Jurkat, Clone E6-1 (cell line): ENCODE measurements at places on chromosomes 5 and 9.

GRCh38 chr5:163645421-163646416, 140.3 kb downstream of the MAT2B start:
- DNase-seq = no peak

DNA sequence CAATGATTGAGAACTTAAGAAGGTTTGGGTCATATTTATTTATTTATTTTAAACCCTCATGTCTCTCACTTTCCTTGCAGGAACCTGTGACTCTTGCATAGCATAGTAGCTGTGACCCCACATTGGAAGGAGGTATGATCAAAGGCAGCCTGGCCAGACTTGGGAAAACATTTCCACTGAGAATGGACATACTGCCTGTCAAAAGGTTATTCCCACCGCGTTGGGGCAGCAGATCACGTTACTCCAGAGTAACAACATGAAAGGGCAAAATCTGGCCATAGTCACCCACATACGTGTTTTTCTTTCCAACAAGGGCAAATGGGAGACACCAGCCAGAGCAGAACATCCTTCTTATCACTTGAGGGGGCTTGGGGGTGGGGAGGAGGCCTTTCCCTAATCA, 95.7 kb downstream of the ARL15 start:
- DNase-seq = no peak

GRCh38 chr9:101311758-101312420, 72.9 kb downstream of the BAAT start:
- peak; percentile 86 for DNase-seq

DNA sequence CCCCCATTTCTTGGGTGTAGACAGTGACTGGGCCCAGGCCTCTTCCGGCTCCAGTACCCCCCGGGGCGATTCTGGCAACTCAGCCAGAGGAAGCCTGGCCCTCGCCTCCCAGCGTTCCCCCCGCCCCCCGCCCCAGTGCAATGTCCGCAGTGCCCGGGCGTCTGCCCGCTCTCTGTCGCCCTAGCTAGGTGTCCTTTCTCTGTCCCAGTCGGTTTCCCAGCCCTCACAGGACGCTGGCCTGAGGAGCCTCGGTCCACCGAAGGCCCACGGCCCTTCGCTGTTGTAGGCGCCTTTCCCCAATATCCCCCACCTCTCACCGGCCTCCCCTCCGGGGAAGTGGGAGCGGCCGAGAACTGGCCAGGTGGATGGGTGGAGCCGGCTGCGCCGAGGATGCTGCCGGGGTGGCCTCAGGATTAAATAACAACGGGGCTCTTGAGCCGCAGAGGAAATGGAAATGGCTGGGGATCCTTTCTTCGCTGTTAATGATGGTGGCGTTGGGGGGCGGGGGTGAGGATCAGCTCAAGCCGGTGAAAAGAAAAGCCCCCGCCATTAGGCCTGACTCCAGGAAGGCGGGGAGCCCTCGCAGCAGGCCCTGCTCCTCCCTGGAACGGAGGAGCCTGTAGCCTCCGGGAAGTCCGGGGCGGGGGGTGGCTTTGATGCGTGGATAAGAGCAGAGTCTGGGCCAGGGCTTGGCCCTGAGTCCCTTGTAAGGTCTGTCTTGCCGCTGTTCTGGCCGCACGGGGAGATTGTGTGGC, 1.1 kb upstream of the SPRY4 start:
- no peak for DNase-seq

- no peak for DNase-seq
These were observed 7.6 kb upstream of the DNAJA1 start for GRCh38 chr9:33017283-33018041.

- DNase-seq = no peak
These were observed 119.0 kb downstream of the ENTREP1 start for GRCh38 chr9:69444021-69444420.

- no peak for DNase-seq
These were observed 56.4 kb downstream of the SCAMP1 start for GRCh38 chr5:78416677-78417425.

DNA sequence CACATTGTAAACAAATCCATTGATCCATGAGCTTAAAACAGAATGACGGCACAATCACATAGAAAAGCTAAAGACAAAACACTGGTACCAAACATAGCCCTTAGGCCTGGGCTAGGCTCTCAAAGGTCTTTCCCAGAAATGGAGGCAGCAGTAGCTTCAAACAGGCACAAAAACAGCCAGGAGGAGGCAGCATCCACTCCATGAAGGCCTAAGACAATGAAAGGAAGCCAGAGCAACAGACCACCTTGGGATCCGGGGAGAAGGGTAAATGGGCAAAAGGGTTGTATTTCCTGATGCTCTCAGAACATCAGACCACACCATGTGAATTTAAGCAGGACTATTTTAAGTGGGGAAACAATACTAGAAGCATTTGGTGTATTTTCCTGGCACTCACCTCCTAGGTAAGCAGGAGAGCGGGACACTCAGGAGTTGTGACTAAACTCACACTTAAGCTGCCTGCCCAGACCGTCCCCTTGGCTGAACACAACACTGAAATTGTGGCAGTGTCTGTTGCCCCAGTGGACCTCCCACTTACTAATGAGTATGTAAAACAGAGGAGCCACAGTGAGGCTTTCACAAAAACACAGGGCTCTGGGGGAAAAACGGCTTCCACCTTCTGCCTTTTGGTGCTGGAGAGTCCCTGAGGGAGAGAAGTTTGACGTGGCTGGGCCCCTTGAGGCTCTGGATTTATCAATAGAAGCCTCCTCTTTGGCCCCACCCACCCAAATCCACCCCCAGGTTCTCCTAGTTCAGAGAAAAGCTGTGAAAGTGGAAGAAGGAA, 11.9 kb downstream of the GNPDA1 start:
- no peak for DNase-seq

DNA sequence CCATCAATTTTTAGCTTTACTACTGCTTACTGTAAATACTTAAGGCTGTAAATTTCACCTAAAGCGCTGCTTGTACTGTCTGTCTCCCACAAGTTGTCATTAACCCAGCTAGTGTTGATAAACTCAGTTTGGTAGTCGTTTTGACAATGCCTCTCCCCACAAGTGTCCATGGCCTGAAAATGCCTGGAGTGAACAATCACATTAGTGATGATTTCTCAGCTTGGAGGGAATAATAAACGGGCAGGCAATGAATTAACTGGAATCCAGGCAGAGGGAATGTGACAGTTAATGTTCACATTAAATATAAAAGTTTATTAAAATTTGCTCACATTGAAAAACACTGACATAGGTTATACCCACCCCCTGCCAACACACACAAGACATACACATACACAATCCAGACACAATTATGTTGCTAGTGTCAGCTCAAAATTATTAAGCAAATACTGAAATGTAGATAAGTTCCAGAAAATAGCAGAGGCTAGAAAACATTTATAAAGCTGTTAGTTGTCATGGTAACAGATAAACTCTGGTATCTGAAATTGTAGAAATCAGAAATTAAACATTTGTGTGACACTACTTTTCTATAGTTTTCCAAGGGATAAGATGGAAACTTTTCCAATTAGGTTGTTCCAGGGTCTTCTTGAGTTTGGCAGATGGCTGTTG, 341.9 kb downstream of the DIRAS2 start:
- no peak for DNase-seq

- no peak for DNase-seq
These were observed 26.2 kb upstream of the LMX1B start for GRCh38 chr9:126587187-126588185.

DNA sequence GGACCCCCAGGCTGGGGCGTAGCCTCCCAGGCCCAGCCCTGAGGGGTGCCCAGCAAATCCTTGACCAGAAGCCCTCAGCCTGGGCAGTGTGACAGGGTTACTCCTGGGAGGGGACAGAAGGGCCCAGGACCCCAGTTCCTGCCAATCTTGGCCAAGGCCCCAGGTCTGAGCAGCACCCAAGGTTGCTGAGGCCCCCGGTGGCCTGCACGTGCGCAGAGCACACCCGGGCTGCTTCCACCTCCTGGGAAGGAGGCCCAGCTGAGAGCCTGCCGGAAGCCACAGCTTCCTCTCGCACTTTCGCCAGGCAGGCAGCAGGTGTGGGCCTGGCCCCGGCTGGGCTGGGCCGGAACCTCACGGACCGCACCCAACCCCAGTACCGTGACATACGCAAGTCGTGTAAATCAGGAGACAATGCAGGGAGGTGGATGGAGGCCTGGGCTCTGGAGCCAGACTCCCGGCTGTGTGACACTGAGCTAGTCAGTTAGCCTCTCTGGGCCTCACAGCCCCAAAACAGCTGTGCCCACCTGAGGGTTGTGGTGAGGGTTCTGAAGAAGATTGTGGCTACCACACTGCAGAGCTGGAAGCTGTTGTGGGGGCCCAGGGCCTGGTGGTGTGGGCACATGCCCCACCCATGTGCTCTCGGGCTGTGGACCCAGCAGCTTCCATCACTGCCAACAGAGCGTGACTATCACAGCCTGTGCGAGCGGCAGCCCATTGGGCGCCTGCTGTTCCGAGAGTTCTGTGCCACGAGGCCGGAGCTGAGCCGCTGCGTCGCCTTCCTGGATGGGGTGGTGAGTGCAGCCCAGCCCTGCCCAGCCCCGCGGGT, 5.1 kb downstream of the GRK6 start:
- peak; percentile 93 for DNase-seq

GRCh38 chr5:143248822-143249579, 154.5 kb downstream of the NR3C1 start:
- no peak for DNase-seq

DNA sequence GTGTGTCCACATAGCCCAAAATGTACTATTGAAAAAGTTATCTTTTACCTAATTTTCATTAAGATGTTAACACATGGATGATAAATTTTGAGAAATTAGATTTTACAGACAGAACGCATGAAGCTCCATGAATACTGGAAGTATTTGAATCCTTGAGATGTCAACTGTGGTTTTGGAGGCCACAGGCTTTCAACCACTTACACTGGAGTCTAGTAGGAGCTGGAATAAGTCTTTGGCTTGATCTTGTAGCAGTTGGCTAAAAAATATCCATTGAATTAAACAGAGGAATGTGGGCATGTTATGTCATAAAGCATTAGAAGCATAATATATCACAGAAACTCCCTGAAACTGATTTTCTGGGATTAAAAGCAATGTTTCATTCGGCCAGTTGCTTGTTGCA, 52.9 kb downstream of the CAMK4 start:
- no peak for DNase-seq

DNA sequence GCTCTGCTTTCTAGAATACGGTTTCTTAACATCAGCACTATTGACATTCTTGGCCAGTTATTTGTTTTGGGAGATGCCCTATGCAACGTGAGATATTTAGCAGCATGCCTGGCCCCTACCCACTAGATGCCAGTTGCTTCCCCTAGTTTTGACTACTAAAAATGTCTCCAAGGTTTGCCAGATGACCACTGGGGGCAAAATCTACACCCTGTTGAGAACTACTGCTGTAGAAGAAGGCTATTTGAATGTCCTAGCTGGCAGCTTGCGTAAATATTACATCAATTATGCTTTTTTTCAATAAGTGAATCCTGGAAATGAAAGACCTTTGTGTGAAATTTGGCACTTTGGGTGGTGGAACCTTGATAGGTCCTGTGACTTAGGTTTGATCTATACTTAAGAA, 5.0 kb downstream of the NCBP1 start:
- DNase-seq = no peak

- no peak for DNase-seq
These were observed 1942.4 kb upstream of the WWC1 start for GRCh38 chr5:166349046-166349445.

DNA sequence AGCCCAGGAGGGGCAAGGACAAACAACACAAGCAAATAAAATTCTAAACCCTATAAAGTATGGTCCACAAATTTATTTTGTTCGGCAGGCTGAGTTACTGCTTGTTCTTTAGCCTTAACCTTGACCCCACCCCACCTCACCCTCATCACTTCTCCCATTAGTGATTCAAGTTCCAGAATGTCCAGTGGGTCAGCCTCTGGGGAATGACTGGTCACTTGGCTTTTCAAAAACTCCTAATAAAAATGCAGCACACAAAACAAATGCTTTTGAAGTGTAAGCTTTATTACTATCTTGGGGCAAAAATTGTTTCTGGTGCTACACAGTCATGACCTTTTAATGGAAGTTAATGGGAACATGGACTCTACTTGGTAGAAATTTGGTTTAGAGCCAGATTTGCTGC, 142.1 kb downstream of the MPDZ start:
- DNase-seq = no peak

GRCh38 chr5:76787237-76787636, 31.6 kb upstream of the F2RL1 start:
- DNase-seq = peak; percentile 28

GRCh38 chr5:27682600-27682999, 644.2 kb upstream of the CDH9 start:
- peak; percentile 19 for DNase-seq

DNA sequence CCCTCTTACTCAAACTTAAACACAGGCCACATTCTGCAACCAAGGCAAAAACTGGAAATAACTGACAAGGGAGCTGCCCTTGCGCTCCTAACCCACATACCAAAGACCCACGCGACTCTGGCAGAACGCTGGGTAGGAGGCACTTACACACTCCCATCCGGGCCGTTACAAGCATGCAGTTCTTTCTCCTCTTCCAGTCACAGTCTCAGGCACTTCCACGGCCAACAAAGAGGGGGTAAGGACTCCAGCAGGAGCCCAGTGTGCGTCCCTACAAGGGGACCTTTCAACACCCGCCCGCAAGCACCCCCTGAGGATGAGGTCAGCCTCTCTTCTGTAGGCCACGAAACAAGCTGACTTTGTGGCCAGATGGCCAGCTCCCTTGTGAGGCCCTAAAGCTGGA, 57.4 kb downstream of the SERINC5 start:
- DNase-seq = no peak

DNA sequence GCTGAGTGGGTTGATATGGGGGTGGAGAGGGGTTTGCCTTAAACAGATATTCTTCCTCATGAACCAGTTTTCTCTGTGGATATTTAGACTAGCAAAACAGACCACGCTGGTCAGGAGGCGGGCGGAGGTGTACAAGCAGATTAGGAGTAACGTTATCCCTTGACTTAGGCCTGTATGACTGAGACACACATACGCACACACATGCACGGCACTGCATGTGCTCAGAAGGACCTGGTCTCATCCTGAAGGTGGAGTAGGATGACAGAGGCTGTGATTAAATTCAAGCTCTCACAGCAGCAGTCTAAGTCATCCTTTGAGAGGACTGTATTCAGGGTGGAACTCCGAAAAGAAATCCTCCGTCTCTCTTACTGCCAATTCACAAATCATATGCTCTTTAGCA, 209.7 kb downstream of the DIRAS2 start:
- no peak for DNase-seq

- peak; percentile 35 for DNase-seq
These were observed 50.8 kb downstream of the ALDH7A1 start for GRCh38 chr5:126544087-126544740.

GRCh38 chr9:38434365-38434764, 10.1 kb upstream of the IGFBPL1 start:
- DNase-seq = no peak

DNA sequence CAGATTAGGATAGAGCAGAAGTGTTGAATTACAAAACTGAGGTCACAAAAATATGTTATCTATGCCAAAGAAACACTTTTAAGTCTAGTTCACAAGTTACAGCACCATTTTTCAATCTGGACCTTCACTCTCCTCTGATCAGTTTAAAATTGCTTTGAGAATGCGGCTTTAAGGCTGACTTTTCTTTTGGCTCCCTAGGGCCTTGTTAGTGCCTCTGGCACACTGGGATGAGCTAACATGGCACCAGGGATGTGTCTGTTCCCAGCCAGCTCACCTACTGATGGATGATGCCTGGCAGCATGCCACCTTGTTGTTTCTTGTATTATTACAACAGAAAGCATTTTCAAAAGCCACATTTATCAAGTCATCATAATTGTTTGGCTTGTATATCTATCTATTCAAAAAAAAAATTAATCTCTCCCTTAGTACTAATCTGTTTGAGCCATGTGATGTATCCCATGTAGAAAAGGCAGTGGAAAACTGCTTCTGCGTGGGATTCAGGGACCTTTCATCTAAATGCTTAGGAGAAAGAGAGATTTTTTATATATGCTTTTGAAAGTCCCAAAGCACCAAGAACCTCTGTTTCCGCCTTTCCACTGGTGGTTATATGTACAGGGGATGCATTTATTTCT, 46.6 kb downstream of the ADAMTSL1 start:
- no peak for DNase-seq
